ENCODE measurements at places on chromosomes 1 and 21.
A peak's percentile ranks its signal among the peaks of the same experiment; 100 is the strongest.

GRCh38 chr1:204408074-204408507, 3.5 kb downstream of the PPP1R15B start:
- DNase-seq, result peak; percentile 47

DNA sequence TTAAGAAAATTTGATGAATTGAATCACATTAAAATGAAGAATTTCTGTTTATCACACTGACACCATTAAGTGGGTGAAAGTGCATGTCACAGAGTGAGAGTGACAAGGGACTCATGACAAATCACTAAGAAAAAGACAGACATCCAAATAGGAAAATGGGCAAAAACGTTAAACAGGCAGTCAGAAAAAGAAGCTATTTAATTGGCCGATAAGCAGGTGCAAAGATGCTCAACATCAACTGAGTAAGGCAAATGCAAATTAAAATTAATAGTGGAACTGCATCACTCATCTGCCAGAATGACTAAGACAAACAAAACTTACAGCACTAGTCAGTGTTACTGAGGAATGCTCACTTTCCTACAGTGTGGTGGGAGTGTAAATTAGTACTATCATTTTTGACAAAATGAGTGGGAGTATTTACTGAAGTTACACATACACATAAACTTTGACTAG, 39.2 kb upstream of the RUNX1 start:
- DNase-seq, result no peak

GRCh38 chr1:24235921-24236788, 49.1 kb upstream of the IFNLR1 start:
- no peak for DNase-seq

DNA sequence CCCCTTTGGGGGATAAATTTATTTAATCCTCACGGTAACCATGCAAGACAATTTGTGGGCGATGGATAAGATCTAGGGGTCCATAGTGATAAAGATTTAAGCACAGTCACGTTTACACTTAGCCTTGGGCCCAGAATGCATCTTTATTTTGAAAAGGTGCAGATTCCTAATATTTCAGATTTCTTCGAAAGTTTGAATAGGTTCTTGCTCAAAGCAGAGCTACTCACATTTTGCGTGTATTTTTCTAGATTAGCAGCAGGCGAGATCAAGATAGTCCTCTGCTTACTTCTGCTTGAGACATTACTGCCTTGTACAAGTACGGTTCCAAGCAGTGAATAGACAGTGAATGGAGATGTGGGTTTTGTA, 647 bp downstream of the TSEN15 start:
- no peak for DNase-seq

- peak; percentile 3 for DNase-seq
Observed at GRCh38 chr1:69551476-69552324, 16.0 kb upstream of the LRRC7 start.

GRCh38 chr1:234584926-234585325, 25.1 kb downstream of the IRF2BP2 start:
- DNase-seq, result no peak

- DNase-seq, result no peak
Observed at GRCh38 chr1:231964961-231965360, 338.4 kb downstream of the DISC1 start.

DNA sequence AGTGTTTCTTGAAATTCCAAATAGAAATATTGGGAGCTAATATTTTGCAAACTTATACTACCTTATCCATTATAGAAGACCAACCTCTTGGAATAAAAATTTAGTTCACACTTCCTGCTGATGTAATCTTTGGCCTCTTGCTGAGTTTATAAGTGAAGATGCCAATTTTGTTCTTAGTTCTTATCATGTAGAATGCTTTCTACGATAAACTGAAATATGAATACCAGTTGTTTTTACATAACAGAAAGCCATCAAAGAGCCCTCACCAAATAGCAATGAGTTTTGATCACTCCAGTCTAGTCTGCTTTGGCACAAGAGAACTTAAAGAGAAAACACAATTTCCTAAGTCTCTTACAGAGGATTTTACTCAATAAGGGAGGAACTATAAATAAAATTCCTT, 89.5 kb downstream of the DENND1B start:
- no peak for DNase-seq

- DNase-seq, result no peak
Observed at GRCh38 chr1:82538876-82539275, 738.1 kb downstream of the ADGRL2 start.

GRCh38 chr1:198575292-198575691, 34.8 kb upstream of the ATP6V1G3 start:
- no peak for DNase-seq

GRCh38 chr1:67688526-67689219, 3.7 kb downstream of the GADD45A start:
- DNase-seq, result peak; percentile 41

DNA sequence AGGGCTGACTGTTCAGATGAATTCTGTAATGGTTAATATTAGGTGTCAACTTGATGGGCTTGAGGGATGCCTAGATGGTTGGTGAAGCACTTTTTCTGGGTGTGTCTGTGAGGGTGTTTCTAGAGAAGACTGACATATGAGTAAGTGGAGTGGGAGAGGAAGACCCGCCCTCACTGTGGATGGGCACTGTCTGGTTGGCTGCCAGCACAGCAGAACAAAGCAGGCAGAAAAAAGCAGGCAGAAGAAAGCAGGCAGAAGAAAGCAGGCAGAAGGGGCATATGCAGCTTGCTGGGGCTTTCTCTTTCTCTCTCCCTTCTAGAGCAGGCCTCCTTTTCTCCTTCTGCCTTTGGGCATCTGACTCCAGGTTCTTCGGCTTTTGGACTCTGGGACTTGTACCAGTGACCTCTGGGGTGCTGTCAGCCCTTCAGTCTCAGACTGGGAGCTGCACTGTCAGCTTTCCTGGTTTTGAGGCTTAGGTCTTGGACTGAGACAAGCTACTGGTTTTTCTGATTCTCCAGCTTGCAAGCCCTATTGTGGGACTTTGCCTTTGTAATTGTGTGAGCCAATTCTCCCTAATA, 42.9 kb upstream of the CD2 start:
- DNase-seq, result peak; percentile 27

GRCh38 chr1:170885551-170885950, 49.8 kb upstream of the MROH9 start:
- DNase-seq, result no peak

- no peak for DNase-seq
Observed at GRCh38 chr1:117401761-117402160, 34.5 kb downstream of the MAN1A2 start.

- DNase-seq, result no peak
Observed at GRCh38 chr1:157376681-157377080, 175.6 kb downstream of the FCRL5 start.

- DNase-seq, result no peak
Observed at GRCh38 chr1:186689376-186689775, 9.2 kb upstream of the PTGS2 start.

DNA sequence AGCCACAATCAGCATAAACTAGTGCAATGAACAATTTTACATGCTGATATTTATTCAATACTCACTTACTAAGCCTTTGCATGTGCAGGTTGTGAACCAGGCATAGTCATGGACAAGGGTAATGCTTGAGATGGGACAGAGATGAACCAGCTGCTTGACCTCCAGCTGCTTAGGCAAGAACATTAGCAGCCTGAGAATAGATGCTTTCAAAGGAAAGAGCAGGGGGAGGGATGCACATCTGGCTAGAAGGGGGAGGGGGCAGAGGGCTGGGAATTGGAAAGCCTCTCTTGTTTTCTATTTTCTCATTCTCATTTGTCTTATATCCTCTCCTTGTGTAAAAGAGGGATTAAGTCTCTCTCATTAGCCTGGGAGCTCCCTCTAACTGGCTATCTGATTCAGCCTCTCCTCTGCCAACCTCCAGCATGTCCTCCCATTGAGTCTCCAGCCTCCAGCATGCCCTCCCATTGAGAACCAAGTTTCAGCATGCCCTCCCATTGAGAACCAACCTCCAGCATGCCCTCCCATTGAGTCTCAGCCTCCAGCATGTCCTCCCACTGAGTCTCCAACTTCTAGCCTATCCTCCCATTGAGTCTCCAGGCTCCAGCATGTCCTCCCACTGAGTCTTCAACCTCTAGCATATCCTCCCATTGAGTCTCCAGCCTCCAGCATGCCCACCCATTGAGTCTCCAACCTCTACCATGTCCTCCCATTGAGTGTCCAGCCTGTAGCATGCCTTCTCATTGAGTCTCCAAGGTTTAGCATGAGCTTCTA, 38.4 kb upstream of the TRABD2B start:
- peak; percentile 31 for DNase-seq

DNA sequence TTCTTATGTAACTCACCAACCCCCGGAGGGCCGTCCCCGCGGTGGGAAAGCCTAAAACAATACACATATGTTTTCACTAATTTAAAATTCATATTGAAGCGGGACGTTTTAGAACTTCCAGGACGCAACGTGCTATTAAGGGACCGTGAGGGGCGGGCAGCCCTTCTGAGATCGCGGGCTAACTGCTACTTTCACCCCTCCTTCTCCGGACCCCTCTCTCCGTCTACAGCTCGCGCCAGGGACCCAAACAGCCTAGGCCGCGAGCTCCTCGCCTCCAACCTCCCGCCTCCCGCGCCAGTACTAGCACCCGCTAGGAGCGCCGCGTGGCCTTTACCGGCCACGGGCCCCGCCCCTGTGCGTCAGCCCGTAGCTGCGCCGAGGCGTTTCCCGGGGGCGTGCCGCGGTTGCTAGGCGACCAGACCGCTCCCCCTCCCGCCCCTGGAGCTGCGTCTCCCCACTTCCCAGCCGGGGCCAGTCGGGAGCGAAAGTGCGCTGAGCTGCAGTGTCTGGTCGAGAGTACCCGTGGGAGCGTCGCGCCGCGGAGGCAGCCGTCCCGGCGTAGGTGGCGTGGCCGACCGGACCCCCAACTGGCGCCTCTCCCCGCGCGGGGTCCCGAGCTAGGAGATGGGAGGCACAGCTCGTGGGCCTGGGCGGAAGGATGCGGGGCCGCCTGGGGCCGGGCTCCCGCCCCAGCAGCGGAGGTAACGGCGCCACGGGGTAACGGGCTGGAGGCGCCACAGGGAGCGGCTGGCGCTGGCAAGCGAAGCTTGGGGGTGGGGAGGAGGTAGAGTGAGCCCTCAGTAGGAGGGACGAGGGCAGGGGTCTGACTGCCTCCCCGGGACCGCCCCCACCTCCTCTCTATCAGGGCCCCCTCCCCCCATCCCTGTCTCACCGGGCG, at the start of gene DYRK3:
DYRK3 (plus strand) TSS at position 457 of the 898 bp plus-strand sequence; CDS start at position 625, 168 bp downstream.
- DNase-seq, result peak; percentile 98

DNA sequence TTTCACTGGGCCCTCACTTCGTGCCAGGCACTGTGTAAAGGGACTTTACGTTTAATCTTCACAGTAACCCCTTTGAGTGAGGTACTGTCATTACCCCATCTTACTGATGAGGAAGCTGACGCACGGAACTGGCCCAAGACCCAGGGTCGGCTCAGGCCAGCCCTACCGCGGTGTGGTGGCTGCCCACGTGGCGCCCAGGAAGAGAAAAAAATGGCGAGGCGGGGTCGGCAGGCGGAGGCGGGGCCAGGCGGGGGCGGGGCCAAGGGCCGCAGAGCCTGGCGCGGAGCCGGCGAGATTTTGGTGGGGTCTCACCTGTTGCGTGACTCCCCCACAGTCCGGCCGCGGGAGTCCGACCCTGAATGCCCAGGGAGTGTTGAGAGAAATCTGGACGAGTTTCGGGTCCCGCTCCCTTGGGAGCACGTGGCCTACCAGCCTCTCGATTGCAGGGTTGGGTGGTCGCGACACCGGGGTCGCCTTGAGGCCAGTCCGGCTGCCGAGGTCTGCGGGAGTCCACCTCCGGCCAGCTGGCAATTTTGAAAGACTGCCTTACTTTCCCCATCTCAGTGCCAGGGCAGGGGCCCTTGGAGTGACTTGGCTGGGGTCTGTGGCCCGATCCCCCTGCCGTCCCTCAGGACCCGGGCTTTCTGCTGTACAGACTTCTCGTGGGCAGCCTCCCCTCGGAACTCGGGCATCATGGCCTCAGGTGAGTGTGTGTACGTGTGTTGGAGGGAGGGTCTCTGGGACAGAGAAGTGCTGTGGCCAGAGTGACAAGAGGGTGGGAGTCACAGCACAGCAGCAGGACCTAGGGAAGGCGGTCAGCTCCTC, at the start of the genes AMPD2 and GNAT2:
AMPD2 (plus strand) TSS at position 262 of the 825 bp plus-strand sequence. CDS start 1,339 bp downstream, outside the sequence.
GNAT2 (minus strand) TSS at position 41 of the 825 bp plus-strand sequence. CDS start 6,746 bp downstream, outside the sequence.
- peak; percentile 83 for DNase-seq

DNA sequence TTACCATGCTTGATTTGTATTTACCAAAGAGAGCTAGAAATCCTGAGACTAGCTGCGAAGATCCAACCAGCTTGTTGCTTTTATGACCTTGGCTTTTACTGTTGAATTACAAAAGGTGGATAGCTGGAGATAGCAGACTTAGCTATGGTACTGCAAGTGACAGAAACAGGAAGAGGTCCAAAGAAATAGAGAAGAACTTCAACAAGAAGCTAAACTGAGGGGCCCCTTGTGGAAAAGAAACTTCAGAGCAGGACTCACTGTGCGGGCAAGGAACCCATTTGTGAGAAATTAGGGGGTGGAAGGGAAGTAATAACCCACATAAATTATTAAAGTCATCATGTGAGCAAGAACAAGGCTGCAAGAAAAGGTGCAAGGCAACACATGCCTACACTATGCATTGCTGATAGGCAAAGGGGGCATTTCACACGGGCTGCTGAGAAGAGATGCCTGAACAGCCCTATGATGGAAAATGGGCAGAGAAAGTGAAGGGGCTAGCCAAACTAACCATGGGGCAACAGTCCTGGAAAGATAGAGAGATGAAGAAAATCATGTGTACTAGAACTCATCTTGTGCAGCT, 116.6 kb upstream of the PRDX6 start:
- no peak for DNase-seq

DNA sequence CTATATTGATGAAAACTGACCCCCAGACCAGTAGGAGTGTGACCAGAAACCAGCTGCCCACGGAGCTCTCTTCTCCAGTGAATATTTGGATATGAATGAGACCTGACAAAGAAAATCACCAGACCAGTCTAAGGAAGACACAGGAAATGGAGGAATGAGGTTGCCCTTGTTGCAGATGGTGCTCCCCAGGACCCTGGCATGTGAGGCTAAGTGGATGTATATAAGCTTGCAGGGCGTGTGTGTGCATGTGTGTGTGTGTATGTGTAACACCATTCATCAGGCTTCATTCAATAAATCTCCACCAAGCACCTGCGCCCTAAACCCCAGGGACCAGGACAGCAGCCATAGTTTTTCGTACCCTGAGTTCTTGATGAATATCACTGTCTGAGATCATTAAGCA, 14.4 kb downstream of the PHLDA3 start:
- no peak for DNase-seq

GRCh38 chr1:115456441-115456961, 118.5 kb upstream of the NGF start:
- DNase-seq, result no peak

- DNase-seq, result no peak
Observed at GRCh38 chr1:39826583-39826982, 37.9 kb upstream of the BMP8B start.

All from neural progenitor cell (in vitro differentiated cells).